ENCODE measurements at places on chromosomes 3 and 15. TPM values are rescaled to one million over a fixed set of nuclear protein-coding genes. Genes with fewer than 3 reads are reported as not detected.

The CLDN11 gene
- total RNA-seq, result 36.7 TPM

The KBTBD13 gene
- total RNA-seq, result not detected

DNA sequence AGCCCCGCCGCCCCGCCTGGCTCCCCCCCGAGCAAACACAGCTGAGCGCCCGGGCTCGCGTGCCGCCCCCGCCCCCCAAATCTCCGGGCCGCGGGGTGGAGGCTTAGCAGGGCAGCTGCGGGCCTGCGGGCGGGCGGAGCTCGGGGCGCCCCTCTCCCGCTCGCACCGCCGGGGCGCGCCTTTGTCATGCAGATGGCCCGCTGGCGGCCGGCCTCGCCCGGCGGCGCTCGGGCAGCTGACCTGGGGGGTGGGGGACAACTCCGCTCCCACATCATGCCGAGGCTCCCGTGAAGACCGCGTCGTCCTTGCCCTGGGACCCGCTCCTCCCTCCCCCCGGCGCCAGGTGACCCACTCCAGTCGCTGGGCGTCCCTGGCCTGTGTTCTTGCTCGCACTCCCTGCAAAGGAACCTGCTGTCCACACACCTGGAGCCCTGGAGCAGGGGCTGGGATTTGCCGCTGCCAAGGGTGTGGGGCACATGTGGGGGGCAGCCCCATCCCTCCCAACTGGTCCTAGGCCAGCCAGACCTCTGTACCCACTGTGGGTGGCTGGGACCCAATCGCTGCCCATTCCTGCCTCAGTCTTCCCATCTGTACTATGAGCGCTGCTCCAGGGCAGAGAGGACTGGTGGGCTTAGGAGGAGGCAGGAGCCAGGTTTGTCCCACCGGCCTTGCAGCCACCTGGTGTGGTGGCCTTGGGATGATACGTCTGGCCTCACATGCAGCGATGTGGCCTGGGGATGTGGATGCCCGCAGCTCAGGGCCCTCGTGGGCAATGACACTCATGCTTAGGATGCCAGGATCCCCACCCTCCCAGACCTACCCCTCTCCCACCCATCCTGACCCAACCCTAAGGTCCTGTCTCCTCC is 33.5 kb downstream of the DNAJB8 start:
- DNase-seq, result no peak

DNA sequence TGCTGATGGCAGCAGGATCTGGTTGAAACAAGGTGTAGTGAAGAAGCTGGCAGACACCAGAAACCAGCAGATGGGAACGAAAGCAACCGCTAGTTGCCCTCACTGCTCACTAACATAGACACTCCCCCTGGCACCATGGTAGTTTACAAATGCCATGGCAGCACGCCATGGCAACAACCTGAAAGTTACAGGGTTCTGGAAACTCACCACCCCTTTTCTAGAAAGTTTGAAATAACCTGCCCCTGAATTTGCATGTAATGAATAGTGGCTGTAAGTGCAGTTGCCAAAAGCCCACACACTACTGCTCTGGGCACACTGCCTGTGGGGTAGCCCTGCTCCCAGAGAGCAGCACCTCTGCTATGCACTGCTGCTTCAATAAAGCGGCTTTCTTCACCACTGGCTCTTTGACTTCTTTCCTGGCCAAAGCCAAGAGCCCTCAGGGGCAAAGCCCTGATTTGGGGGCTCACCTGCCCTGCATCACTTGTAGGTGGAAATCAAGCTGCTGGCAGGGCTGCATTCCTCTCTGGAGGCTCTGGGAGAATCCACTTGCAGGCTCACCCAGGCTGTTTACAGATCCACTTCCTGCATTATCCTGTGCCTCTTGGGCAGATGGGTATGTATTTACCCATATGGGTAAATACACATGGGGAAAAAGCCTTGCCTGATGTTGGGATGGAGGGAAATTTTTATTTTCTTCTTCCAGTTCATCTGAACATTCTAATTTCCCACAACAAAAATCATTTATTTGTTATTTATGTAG is 2.0 kb upstream of the GP9 start:
- no peak for DNase-seq

GRCh38 chr15:65939901-65940617 is 70.8 kb downstream of the RAB11A start:
- peak; percentile 74 for DNase-seq

Data from mucosa of gallbladder (tissue), 1 donor.